Activated gamma-delta T cell treated with anti-CD3 and anti-CD28 coated beads, Interleukin-2, amount 50 U/mL, for 16 hours (primary cell): ENCODE measurements at places on chromosomes 7 and 10.

GRCh38 chr10:34677591-34677990 lies 137.5 kb downstream of the PARD3 start:
- no peak for DNase-seq

DNA sequence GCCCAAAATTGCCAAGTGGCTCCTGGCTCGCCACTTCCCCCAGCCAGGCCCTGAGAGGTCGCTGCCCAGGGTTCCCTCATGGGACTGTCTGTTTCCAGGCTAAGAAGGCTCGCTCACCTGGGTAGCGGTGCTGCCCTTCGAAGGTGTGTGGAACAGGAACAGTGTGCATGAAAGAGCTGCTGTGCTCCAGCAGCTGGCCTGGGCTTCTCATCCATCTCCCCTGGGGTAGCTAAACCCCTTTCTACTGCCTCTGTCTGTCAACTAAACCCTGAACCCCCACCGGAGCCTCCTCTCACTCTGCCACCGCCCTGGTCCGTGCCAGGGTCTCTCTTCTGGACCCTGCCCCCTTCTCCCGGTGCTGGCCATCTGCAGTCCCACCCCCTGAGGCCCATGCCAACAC lies 152.9 kb downstream of the EBF3 start:
- no peak for DNase-seq

DNA sequence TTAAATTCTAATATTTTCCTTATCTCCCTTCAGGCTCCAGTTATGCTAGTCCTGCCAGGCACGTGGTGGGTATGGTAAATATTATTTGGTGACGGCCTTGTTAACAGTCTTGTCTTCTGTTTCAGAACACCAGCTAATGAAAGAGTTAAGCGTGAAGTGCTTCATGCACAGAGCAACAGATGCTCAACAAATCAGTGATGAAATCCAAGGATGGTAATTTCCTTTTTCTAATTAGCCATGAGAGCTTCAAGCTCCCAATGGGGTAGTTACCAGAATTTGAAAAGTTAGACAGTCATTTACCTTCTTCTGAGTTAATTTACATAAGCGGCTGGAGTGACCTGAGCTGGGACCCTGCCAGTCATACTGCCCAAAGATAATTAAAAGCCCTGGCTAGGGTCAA lies 1.9 kb upstream of the OTUD1 start:
- DNase-seq: no peak

GRCh38 chr7:51278797-51279196 lies 37.8 kb downstream of the COBL start:
- DNase-seq: no peak

DNA sequence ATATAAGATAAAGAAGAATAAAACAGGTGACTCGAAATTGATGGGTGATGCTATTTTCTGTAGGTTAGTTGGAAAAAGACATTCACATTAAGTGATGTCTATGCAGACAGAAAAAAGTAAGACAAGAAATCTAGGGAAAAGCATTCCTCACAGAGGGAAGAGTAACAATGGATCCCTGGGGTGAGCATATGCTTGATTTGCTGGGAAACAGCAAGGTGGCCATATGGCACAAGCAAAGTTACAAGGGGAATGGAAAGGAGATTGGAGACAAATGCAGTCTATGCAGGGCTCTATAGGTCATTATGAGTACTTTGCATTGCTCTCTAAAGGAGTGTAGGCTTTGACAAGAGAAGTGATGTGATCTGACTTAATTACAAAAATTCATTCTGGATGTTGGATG lies 90.9 kb upstream of the ZNF804B start:
- no peak for DNase-seq

DNA sequence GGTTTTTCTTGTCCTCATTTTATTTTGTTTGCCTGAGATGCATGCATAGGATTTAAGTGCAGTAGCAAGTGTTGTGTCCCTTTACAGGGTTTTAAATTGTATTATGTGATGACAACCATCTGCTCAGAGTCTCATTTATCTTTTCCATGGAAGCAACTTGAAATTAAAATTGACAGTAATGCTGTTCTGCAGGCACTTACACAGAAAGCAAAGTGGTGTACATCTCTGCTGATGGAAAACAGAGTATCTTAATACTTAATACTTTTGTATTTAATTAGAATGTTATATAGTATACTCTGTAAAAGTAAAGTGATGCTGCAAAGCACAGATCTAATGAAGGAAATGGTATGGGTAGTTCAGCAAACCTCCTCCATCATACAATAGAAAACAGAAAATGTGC lies 482.9 kb downstream of the POM121L12 start:
- DNase-seq: no peak

GRCh38 chr10:48439031-48439430 lies 132.6 kb downstream of the MAPK8 start:
- no peak for DNase-seq

GRCh38 chr10:61188691-61189090 lies 244.7 kb upstream of the RHOBTB1 start:
- DNase-seq: no peak

DNA sequence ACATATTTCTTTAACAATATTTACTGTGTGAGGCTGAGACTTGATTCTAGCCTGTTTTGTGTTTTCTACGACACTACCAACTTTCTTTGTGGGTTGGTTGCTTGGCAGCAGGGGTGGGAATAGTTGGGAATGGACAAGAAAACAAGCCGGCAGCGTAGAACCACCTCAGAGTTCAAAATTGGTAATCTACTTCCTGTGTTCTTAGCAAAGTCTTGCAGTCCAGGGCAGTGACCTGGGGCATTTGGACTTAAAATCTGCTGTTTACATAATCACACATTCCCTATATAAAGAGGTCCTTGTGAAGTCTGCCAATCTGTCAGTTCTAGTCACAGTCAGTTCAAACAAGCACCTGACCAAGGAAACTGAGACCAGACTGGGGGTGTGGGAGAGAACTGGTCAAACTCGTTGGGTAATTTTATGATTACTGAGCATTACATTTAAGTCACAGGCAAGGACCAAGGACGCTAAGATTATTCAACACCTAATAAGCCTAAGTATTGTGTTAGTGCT lies 167.9 kb downstream of the CPEB3 start:
- no peak for DNase-seq

GRCh38 chr10:76905251-76905650 lies 732.4 kb downstream of the KCNMA1 start:
- no peak for DNase-seq

GRCh38 chr7:1640376-1641172 lies 29.5 kb upstream of the ELFN1 start:
- DNase-seq: no peak

- no peak for DNase-seq
Measured at GRCh38 chr7:23445326-23445725, 25.0 kb downstream of the IGF2BP3 start.

DNA sequence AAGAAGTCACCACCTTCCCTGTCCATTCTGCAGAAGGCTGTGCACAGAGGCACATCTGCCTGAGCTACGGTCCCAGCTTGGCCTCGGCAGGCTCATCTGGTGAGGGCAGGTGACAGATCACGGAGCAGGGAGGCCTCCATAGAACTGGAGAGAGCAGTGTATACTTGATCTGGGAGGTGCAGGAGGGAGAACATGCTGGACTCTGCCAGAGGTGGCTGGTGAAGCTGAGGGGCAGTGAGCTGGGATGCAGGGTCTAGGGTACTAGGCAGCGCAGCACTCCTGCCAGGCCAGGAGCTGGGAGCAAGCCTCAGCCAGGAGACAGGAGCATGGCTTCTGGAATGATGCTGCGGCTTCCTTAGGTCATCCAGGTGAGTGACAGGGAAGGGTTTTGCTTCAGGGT lies 553.0 kb downstream of the TCERG1L start:
- no peak for DNase-seq

- DNase-seq: no peak
Measured at GRCh38 chr10:11909618-11910017, 86.5 kb downstream of the PROSER2 start.

DNA sequence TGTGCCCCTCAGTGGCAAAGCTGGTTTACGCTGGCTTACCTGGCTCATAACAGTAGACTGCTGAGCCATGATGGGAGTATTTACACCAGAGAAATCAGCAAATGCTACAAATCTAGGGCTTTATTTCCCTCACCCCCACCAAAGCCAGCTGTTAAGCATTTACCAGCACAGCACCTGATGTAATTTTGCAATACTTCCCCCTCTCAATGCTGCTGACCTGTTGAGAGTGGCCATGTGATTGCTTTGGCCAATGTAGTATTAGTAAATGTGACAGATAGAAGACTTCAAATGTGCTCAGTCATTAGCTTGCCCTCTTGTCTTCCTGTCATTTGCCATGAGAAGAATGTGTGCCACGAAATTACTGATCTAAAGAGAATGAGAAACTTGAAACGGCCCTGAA lies 46.6 kb downstream of the HERPUD2 start:
- no peak for DNase-seq

- no peak for DNase-seq
Measured at GRCh38 chr10:126375926-126376554, 12.2 kb downstream of the ADAM12 start.

DNA sequence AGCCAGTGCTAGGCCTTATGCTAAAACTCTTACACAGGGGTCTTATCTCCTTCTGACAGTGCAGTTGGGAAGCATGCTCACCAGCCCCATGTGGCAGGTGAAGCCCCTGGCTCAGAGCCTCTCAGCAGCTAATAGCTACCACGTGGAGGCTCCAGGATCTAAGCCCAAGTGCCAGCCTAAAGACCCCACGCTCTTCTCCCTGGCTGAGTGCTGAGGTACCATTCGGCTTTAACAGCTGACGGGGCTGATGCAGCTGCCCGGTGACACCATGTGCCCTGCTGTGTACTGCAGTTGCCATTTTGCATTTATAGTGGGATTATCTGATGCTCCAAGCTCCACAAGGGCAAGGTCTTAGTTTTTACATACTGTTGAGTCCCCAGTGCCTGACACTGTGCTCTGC lies 515.7 kb upstream of the GALNT17 start:
- DNase-seq: no peak

DNA sequence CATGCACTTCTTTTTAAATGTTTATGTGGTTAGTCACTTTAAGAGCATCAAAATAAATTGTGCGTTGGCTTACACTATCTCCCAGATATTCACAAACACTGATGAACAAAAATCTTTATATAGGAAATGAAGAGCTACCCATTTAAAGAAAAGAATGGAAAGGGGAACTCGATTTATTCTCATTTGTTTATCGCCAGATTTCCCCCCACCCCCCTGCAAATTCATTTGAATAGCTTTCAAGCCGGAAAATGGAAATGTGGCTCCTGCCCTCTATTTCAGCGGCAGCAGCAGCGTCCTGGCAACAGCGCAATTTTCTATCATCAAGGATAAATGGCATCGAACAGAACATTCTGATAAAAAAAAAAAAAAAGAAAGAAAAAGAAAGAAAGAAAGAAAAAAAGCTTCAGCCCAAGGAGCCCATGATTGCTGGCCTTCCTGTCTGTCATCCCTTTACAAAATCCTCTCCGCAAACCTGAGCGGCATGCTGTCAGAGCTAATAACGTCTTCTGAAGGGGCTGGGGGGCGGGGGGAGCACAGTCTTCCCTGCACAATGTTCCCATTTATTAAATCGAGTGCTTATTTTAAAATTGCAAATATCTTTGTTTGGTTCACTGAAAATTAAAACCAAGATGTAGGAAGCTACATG lies 13.7 kb upstream of the DLX6 start:
- no peak for DNase-seq

- DNase-seq: no peak
Measured at GRCh38 chr7:13797545-13797944, 191.9 kb downstream of the ETV1 start.

DNA sequence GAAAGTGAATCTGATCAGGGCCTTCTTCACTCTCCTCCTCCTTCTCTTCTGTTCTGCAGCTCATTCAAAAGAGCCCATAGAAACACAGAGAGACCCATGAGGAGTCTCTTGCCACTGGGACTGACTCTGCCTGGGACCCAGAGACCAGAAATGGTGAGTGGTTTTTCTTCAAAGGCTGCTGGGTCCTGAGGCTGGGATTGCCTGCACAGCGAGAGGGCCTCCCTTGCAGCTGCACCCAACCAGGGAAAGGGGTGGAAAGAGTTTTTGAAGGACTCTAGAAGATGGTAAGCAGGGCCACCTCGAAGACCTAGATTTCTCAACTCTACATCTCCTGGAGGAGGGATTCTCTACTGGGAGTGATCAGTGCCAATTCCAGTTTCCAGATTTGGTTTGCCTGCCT lies 15.5 kb upstream of the HOXA13 start:
- no peak for DNase-seq

- no peak for DNase-seq
Measured at GRCh38 chr7:88775838-88776237, 16.3 kb downstream of the ZNF804B start.

GRCh38 chr10:34895977-34896376 lies 80.9 kb upstream of the PARD3 start:
- no peak for DNase-seq

DNA sequence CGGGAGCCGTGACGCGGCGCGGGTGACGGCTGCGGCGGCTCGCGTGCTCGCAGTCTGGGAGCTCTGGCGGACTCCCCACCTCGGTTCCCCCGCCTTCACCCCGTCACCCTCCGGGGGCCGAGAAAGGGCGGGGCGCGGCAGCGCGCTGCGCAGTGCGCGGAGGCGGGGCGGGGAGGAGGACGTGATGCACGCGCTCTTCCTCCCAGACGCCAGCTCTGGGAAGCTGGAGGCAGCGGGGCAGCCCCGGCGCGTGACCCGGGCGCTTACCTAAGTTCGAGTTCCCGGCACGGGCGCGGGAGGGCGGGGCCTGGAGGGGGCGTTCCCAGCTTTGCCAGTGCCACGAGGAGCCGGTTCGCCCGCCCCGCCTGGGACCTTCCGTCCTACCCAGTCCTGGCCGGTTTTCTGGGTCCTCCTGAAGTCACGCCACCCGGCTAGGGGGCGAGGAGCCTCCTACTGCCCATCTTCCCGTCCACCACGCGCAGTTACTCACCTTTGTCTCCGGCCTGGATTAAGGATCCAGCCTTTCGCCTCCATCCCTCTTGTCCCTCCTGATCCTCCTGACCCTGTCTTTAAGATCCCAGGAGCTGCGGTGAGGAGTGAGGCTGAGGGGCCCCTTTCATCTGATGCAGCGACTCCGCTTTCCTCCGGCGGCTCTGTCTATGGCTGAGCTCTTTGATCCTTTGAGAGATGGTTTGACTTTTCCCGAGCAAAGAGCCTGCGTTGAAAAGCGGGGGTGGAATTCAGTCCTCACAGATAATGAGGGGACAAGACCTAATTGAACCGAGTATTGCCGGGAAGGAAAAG lies 470 bp upstream of the NAMPT start:
- peak; percentile 96 for DNase-seq
